NB4 (cell line): ENCODE measurements at places on chromosomes 2 and 18.

DNA sequence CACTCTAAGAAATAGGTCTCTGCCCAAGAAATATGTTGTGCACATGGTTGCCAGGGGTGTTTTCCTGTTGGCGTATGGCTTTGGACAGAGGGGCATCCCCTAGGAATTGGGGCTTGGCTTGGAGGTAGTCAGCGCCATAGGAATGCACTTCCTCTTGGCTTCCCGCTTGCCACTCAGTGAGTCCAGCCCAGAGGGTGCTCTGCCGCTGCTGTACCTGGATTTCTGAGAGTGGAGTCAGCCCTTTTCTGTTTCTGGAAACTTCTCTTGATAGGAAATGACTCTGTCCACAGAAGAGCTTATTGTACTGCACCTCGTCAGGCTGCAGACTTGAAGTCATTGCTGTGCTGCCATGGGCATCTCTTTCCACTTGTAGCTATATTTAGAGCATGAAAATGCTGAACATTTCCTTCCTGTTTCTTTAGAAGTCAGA is 116.7 kb upstream of the MGAT5 start:
- DNase-seq: peak; percentile 58

DNA sequence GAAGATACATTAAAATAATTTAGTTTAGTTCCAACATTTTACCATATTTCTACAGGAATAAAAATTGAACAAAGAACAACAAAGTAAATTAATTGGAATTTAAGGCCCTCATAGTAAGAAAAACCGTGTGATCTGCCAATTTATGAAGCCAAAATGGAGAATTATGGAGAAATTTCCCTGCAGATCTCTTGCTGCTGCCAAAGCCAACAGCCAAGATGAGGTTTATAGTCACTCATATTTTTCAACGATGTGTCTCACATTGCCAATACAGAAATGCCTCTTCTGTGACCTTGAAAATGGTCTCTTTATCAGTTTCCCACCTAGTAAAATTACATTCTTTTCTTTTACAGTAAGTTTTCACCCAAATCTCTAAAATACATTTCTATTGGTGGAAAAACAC is 317.2 kb upstream of the FIGN start:
- DNase-seq: no peak

DNA sequence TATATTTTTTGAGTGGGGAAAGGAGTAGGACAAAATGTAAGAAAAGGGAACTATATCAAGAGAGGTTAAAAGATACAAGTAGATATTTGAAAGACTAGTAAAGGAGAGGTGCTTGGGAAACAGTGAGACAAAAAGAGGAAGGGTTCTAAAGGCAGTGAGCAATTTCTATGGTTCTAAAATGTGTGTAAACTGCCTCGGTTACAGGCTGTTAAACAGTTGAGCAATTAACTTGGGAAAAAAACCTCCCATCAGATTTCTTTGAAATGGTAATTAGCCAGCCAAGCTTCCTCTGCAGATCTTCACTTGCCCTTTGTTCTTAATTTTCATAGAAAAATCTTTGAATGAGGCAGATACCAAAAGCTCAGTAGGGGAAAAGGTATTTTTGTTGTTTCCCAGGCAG is 238.7 kb upstream of the KCNH7 start:
- DNase-seq: peak; percentile 75

DNA sequence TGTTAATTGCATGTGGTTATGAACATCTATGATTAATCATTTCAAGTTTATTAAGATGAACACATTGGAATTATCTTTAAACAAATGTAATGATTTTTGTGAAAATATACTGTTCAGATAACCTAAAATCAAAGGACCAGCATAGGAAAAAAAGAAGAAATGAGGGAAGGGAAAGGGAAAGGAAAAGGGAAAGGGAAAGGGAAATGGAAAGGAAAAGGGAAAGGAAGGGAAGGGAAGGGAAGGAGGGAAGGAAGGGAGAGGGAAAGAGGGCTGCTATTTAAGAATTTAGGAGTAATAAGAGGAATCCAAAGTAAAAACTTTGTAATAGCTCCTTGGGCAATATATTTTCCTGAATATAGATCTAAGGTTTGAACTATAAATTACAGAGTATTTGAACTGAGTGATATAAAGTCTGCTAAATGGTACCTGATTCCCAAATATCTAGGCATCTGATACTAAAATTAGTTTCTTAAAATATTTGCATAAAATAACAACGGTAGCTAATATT is 726.3 kb downstream of the EPHA4 start:
- DNase-seq: no peak

DNA sequence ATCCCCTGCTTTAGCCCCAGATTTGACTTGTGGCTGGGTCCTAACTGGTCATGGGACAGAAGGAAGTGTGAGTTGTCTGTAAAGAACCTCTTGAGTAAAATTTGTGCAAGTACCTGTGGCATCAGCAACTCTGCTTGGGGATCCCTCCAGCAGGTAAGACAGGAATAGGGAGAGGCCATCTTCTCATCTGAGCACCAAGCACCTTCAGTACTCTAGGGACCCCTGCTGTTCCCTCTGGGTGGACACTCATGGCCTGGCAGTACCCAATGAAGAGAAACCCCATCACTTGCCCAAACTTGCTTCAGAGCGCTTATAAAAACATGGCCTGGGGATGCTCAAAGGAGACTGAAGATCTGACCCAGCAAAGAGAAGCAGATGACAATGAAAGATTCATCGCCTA is 297.8 kb downstream of the SP3 start:
- no peak for DNase-seq

GRCh38 chr2:55137024-55137958 is 87.0 kb upstream of the RTN4 start:
- no peak for DNase-seq
